ENCODE measurements at places on chromosomes 4 and X.
A peak's percentile ranks its signal among the peaks of the same experiment; 100 is the strongest.

DNA sequence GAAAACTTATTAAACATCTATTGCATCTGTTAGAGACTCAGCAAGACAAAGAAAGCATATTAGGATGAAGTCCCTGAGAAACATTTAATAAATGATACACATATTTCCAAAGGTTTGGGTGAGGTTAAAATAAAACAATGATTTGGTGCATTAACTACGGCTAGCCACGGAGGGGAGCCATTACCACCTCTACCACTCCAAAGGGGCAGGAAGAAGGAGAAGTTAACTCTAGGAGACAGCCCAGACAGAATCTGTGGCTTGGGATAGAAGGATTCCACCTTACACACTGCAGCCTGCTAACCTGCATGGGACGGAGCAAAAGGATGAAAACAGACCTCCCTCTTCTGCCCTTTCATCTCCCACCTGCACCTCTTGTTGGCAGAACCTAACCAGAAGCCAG lies 189.1 kb upstream of the C1QTNF7 start:
- DNase-seq, result no peak

DNA sequence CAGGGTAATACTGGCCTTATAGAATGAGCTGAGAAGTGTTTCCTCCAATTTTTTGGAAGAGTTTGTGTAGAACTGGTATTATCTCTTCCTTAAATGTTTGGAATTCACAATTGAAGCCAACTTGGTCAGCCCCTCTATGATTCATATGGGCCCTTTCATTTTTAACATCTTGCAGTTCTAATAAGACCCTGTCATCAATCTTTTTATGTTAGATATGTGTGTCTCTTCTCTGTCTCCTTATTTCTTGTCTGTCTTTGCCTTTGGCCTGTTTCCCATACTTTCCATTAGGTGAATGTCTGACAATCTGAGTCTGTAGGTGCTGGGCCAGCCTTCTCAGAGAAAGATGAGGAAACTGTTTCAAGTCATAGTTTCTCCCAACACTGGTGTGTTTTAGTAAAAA lies 88.7 kb downstream of the SLC16A2 start:
- DNase-seq, result no peak

- DNase-seq, result peak; percentile 2
Measured at GRCh38 chrX:153469811-153470410, 465 bp downstream of the HAUS7 start.

- no peak for DNase-seq
Measured at GRCh38 chr4:86918539-86919072, 16.2 kb upstream of the AFF1 start.

- DNase-seq, result no peak
Measured at GRCh38 chr4:55386073-55386472, 9.7 kb upstream of the TMEM165 start.

DNA sequence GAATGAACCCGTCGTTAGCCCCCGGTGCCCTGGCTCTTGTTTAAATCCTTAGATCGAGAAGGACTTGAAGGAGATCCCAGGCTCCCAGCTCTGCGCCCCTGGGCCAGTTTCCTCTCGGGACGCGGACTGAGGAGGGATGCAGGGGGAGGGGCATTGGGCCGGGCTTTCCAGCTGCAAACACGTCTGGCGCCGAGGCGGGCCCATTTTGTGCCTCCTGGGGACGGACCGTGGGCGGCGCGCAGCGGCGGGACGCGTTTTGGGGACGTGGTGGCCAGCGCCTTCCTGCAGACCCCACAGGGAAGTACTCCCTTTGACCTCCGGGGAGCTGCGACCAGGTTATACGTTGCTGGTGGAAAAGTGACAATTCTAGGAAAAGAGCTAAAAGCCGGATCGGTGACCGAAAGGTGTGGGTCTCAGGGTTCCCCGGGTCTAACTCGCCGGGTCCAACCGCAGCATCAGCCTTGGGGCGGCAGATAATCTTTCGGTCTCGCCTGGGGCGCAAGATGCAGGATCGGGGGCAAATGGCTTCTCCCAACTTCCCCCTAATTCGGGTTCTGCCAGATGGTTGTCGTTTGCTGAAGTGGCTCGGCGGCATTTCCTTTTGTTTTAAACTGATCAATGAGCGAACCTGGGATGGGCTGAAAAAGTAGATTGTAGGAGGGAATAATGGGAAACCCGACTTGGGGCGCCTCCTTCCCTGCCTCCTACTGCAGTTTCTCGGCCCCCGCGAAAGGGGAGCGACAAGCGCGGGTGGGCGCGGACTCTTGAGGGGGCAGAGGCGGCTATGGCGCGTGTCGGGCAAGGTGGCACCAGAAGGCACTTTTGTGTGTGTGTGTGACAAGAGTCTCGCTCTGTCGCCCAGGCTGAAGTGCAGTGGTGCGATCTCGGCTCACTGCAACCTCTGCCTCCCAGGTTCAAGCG lies 2.9 kb downstream of the PDGFRA start:
- DNase-seq, result no peak

All from SIG-M5 (cell line).